ENCODE measurements at places on chromosomes 11 and 22.

DNA sequence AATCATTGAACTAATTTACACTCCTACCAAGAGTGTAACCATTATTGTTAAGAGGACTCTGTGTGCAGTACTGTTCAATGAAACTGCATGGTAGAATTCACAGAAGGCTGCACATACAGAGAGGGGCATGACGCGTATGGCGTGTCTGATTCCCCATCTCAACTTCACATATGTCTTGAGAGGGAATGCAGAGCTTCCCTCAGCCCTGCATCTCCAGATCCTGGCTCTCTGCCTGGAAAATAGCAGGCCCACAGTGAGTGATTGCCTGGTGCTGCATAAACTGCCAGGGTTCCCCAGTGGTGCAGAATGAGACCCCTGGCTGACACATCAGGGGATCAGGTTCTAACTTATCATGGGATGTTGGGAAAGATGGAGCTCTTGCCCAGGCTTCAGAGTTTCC lies 260.2 kb upstream of the ISX start:
- DNase-seq: no peak

DNA sequence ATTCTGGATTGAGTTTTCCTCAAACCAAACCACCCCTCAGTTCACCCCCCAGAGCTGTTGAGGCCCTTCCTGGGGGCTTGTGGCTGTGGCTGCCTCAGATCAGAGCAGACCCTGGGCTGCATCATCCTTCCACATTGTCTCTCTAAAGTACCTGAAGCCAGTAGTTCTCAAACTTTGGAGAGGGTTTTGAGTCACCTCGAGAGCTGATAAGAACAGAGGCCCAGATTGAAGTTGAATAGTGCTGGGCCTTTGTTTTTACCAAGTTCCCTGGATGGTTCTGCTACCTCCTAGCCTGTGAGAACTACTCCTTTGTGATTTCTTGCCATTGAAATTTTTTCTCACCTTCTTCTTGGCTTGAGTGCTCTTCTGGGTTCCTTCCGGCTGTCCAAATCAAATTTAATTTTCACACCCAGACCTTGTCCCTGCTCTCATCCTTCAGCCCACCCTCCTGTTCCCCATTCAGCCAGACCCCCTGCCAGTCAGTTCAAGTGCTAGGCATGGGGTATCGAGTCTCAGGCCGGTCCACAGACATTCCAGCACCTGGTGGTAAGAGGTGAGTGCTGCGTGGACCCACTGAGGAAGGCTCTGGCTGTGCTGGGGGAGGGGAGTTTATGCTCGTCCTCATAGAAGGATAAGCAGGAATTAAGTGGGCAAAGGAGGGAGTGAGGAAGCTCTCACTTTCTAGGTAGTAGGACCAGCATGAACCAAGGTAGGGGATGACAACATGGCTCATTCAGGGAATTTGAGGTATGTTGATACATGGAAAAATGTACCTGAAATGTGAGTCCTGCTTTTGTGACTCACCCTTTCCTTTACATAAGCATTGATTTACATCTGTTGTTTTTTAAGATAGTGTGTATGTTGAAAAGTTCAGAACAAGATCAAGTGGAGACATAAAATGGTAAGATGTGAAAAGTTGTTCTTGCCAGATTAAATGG lies 116.5 kb downstream of the PTPRJ start:
- DNase-seq: no peak

DNA sequence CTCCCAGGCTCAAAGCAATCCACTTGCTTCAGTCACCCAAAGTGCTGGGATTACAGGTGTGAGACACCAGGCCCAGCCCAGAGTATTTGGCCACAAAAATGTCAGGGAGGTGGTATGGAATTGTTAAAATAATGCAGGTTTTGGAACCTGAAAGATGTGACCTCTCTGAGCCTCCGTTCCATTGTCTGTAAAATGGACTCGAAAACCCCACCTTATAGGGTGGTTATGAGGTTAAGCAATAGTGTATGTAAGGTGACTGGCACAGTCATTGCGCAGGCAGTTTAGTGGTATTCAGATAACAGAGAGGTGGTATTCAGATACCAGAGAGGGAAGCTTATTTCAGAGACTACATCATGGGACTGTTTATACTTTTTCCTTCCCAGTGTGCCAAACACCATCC lies 52.5 kb upstream of the PRSS23 start:
- no peak for DNase-seq

DNA sequence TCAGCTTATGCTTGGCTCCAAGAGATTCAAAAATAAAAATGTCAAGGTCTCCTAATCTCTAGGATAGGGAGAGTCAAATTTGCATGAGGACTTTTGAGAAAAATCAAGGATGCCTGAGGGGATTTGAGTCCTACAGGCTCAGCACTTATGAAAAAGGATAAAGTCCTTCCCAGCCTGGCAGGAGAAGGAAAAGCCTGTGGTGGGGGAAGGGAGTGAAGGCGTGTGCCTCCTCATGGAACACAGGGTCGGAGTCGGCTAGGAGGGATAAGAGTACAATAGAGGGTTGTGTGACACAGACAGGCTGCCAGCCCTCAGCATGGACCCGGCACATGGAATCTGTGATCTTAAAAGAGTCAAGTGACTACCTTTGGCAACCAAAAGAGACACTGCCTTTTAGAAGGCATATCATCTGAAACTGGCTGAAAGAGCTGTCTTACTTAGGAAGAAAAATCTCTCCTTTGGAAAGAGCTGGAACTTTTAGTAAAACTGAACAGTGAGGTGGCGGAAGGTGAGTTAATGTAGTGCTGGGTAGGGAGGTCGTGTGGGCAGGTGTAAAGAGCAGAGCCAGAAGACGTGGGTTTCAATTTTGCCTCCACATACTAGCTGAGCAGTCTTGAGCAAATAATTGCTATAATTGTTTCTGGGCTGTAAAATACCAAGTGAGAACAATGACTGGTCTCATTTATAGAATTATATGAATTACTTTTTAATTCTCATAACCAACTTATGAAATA lies 58.8 kb upstream of the RDX start:
- DNase-seq: no peak

- no peak for DNase-seq
Measured at GRCh38 chr22:17114898-17115235, 6.3 kb downstream of the TMEM121B start.

- DNase-seq: no peak
Measured at GRCh38 chr11:123206791-123207434, 11.9 kb upstream of the CLMP start.

- no peak for DNase-seq
Measured at GRCh38 chr11:12100841-12101242, 9.5 kb upstream of the MICAL2 start.

- no peak for DNase-seq
Measured at GRCh38 chr22:48445113-48445827, 1382.4 kb downstream of the BRD1 start.

GRCh38 chr11:8250434-8250833 lies 13.2 kb downstream of the LMO1 start:
- no peak for DNase-seq

DNA sequence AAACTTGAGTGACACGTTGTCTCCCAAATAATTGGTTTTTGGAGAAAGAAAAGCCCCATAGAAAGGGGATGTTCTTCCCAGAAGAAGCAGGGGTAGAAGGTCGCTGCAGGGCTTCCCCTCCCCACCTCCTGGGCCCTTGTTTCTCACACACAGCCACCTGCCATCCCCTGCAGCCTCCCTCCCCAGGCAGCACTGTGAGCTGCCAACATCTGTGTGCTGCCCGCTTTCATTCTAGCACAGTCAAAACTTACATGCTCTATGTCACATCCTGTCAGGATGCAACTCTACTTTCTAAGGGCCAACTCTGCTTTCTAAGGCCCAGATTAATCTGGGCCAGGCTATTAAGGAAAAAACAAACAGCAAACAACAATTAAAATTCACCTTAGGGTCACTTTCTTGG lies 309.4 kb upstream of the ZC3H12C start:
- DNase-seq: no peak

DNA sequence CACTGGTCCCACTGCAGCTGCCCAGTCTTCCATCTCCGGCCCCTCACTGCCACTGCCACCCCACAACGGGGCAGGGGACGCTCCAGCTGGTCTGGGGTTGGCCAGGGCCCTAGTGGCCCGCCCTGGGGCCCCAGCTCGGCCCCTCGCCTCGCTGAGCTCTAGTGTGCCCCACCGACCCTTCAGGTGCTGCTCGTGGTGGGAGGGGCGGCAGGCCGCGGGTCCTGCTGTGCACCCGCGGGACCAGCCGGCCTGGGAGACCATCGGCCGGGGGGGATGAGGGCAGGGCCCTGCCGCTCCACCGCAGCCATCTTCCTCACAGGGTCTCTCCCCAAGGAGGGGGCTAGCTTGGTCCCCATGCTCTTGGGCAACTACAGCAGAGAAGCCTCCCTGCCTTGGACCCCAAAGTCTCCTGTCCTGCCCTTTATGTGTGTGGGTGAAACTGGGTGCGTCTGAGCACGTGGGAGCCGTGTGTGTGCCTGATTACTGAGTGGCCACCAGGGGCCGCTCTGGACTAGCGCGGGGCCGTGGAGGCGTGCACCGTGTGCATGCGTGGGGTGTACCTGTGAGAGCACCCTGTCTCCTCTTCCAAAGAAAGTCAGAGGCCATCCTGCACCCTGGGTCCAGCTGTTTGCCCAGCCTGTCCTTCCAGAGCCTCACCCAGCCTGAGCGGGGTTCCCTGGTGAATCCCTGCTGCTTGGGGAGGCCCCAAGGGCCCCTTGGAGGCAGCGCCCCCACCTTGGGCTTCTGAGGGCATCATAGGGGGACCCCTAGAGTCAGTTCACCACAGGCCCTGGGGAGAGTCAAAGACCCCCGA lies 6.0 kb upstream of the ACR start:
- DNase-seq: no peak

GRCh38 chr11:104462341-104462740 lies 298.4 kb upstream of the PDGFD start:
- DNase-seq: no peak

GRCh38 chr11:123193742-123194141 lies 1.3 kb downstream of the CLMP start:
- no peak for DNase-seq

DNA sequence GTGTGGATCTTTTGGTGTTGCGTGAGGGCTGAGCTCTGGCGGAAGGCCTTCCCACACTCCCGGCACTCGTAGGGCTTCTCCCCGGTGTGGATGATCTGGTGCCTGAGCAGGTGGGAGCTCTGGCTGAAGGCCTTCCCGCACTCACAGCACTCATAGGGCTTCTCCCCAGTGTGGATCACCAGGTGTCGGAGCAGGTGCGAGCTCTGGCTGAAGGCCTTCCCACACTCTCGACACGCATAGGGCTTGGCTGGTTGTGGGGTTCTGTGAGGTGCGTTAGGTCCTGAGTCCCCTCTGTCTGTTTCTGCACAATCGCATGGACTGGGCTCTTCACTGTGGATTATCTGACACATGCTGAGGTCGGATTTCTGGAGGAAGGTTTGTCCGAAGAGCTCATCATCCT lies 6.4 kb downstream of the ZNF70 start:
- DNase-seq: no peak

DNA sequence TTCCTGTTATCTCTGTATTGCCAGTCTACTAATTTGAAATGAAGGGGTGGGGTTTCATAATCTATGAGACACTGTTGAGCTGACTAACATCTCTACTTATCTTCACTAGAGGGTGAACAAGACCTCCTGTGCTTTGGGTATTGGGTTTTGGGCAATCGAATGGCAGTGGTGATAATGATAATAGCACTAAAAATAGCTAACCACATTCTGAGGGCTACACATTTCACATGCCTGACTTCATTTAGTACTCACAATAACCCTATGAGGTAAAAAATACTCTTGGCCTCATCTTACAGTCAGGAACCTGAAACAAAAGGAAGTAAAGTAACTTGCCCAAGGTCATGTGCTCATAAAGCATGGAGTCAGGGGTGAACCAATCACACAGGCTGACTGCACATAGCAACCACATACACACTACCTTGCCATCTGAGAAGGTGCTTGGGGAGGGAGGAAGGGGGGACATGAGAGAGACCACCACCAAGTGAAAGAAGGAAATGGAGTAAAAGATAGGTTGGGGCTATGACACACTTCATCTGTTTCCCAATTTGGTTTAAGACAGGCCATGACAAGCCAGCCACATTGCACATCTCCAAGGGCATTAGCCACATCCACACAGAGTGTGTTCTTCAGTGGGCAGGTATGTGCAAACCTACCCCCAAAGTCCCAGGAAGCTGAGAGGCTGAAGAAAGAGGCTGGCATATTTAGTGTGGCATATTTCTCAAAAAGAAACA lies 387.6 kb upstream of the DDI1 start:
- no peak for DNase-seq

Measured in thoracic aorta (tissue), 2 donors.